ENCODE measurements at places on chromosomes 6 and 20.

DNA sequence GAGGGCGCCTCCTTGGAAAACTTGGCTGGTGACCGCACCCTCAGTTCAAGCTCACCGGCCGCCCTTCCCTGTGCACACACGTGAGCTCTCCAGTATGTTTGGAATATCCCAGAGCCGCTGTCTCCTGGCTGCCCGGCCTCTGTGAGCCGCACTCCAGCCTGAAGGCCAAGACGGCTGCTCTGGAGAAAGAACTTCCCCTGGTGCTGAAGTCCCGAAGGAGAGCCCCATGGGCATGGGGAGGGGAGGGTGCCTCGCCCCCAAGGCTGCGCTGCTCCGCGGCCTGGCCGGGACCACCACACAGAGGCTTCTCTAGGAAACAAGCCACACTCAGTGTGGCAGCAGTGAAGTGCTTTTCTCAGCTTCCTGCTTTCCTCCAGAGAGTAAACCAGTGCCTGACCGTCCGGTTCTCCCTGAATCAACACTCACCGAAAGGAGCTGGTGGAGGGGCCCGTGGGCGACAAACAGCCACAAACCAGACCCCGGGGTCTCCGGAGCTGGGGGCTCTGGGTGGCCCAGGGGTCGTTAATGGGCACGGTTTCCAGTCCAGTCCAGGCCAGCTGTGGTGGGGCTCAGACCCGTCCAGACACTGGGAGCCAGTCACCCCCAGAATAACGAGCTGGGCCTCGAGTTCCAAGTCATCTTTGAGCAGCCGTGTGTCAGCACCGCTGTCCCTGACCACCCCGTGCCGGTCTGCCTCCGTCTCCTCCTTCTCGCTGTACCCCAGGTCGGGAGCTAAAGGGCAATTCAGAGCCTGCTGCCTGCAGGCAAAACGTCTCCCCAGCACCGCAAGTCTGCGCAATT is 87.4 kb upstream of the BHLHE23 start:
- no peak for DNase-seq

DNA sequence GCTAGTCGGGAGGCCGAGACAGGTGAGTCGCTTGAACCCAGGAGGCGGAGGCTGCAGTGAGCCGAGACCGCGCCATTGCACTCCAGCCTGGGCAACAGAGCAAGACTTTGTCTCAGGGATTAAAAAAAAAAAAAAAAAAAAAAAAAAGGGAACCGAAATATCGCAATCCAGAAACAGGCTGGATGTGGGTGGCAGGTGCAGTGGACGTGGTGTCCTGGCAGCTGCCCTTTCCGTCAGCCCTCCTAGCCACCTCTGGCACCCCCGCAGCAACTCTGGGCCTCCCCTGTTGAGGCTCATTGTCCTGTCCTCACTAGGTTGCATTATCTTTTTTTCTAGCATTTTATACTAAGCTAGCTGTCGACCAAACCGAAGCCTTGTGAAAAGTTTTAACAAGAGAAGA is 113.5 kb downstream of the DTNBP1 start:
- DNase-seq, result no peak

- DNase-seq, result no peak
Observed at GRCh38 chr6:77037439-77037838, 425.9 kb downstream of the HTR1B start.

GRCh38 chr6:160931378-160932310 is 59.9 kb upstream of the MAP3K4 start:
- DNase-seq, result no peak

GRCh38 chr20:14583413-14583812 is 246.0 kb upstream of the FLRT3 start:
- DNase-seq, result no peak

Measured in activated CD4-positive, alpha-beta memory T cell treated with anti-CD3 and anti-CD28 coated beads for 36 hours (primary cell).